ENCODE measurements at places on chromosomes 5 and 9.
A peak's percentile ranks its signal among the peaks of the same experiment; 100 is the strongest.

- DNase-seq: no peak
Observed at GRCh38 chr5:143428738-143429420, 25.4 kb upstream of the NR3C1 start.

GRCh38 chr5:29795096-29795652 is 1398.3 kb upstream of the CDH6 start:
- no peak for DNase-seq

- no peak for DNase-seq
Observed at GRCh38 chr9:92141144-92142129, 26.2 kb upstream of the SPTLC1 start.

- no peak for DNase-seq
Observed at GRCh38 chr9:110155751-110156150, 52.2 kb downstream of the C9orf152 start.

GRCh38 chr5:118593003-118593328 is 395.4 kb downstream of the DTWD2 start:
- DNase-seq: no peak

DNA sequence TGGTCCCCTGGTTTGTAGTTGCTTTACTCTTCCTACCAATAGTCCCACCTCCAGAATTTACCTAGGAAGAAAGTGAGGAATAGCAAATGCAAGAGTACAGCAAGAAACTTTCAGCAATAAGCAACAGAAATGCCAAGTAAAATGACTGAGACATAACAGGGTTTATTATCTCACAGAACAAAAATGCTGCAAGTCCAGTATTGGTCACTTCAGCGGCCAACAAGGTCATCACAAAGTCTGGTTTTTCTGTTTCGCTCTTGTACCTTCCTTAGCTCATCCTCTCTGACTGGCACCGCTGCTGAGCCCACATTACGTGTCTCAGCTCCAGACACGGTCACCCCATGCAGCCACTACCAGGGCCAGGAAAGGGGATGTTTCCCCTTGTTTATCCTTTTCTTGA is 82.7 kb downstream of the RFK start:
- DNase-seq: no peak

DNA sequence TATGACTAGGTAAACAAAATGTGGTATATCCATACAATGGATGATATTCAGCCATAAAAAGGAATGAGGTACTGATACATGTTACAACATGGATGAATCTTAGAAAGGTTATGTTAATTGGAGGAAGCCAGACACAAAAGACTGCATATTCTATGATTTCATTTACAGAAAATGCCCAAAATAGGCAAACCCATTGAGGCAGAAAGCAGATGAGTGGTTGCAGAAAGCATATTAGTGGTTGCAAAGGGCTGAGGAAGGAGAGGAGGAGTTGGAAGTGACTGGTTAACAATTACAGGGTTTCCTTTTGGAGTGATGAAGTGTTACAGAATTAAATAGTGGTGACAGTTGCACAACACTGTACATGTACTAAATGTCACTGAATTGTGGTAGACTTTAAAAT is 17.7 kb downstream of the PLGRKT start:
- no peak for DNase-seq

- DNase-seq: no peak
Observed at GRCh38 chr5:147223948-147224791, 10.7 kb upstream of the STK32A start.

GRCh38 chr5:107739661-107740060 is 68.9 kb upstream of the EFNA5 start:
- DNase-seq: no peak

- DNase-seq: no peak
Observed at GRCh38 chr9:32497921-32498320, 28.1 kb downstream of the RIGI start.

DNA sequence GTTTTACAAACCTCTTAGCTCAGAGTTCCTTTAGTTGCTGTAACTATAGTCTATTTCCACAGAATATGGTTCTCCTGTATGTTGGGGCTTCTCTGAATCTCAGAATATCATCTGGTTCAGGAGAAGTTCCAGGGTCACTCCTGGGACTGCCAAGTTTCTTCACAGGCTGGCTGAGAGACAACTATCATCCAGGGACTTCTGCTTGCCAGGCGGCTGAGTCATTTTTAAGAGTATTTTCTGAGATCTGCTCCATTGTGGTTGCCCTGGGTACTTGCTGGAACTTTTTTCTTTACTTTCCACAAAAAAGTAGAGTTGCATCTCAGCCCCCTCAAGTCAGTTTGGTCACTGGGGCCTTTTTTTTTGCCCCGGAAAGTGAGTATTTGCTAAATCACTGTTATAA is 566.5 kb downstream of the LRRC70 start:
- DNase-seq: no peak

DNA sequence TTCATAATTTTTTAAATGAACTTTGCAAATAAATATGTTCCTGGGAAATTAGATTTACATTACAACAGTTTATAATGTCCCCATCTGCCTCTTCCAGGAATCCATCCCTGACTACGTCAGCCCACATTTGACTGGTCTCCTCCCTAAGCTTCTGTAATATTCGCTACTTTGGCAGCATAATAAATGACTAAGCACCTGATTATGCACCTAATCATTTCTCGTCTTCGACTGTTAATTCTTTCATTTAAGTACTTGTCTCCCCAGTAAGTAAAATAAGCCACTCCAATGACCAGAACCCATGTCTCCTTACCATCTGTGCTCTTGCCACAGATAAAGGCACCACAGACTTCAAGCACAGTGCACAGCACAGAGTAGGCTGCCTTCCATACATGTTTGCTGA is 122.7 kb downstream of the DENND1A start:
- DNase-seq: no peak

DNA sequence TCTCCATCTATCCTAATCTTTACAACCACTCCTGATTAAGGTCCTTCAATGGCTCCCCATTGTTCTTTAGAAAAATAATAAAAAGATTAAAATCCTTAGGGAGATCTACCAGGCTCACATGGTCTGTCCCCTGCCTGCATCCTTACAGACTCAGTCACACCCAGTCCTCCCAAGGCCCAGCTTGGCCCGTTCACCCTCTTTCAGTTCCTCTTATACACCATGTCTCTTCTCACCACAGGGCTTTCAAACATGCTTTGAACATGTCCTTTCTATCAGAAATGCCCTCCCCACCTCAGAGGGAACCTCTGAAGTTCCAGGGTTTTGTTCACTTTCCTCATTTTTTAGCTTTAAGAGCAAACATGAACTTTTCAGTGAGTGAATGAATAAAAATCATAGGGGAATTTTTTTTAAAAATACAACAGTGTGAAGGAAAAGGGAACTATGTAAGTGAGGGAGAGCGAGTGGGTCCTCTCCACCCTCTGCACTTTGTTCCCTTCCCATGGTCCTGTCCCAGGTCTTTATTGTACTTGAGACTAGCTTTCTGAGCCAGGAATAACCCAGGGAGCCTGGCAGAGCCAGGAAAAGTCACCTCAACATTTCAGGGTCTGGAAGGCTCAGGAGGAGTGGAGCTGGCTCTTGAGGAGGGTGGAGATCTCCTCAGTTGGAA is 55.3 kb downstream of the TRPC7 start:
- no peak for DNase-seq

DNA sequence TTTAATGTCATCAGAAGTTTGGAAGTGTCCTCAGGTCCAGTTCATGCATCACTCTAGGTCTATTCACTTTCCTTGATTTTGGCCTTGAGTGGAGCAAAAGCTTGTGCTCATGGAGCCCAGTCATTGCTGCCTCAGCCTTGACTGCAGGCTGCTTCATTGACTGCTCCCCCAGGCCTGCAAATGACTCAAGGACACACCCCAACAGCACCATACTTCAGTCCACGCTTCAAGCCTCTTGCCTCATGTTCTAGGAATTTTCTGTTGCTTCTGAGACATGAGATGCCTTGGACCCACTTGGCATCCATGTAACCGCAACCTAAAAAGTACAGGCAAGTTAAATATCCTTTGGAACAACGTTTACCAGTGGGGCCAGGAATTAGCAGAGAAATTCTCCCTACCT is 193.7 kb downstream of the PIK3R1 start:
- peak; percentile 40 for DNase-seq

- DNase-seq: no peak
Observed at GRCh38 chr5:83895860-83896259, 175.2 kb upstream of the HAPLN1 start.

DNA sequence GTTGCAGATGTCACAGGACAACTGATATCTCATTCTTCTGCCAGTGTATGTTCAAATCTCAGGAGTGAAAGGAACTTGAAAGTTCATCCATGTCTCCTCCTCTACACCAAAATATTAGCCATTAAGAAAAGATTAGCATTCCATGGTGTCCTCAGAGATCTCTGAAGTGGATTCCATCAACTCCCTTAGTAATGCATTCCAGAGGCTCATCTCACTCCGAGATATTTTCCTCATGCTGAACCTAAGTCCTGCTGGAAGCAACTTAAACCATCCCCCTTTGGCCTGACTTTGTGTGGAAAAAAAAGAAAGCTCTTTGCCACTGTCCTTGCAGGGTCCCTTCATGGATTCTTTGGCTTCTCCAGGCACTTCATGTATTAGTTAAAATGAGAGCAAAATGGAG is 155.7 kb upstream of the ZNF462 start:
- no peak for DNase-seq

- no peak for DNase-seq
Observed at GRCh38 chr9:132090771-132091170, 11.1 kb upstream of the MED27 start.

GRCh38 chr9:37037503-37038301 is 3.6 kb upstream of the PAX5 start:
- DNase-seq: no peak

- DNase-seq: no peak
Observed at GRCh38 chr5:137272831-137273230, 226.3 kb downstream of the SPOCK1 start.

GRCh38 chr5:12611132-12611531 is 706.9 kb upstream of the CTNND2 start:
- no peak for DNase-seq

GRCh38 chr9:105932276-105932675 is 237.9 kb downstream of the TMEM38B start:
- DNase-seq: no peak

DNA sequence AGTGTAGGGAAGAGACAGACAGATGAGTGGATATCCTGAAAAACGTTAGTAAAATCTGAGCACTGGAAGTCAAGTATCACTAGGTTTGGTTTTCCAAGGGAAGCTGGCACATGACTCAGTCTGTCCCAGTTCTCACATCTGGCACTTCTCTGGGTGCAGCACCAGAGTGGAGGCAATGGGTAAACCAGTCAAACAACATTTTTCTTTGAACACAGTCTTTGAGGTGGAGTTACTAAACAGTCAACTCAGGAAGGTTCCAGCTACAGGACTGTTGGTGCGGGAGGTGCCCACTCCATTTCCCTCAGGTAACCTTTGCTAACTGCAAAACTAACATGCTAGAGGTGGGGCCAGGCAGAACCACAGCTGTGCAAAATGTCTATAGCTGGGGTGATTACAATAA is 301.4 kb upstream of the RFX3 start:
- no peak for DNase-seq

- DNase-seq: peak; percentile 42
Observed at GRCh38 chr5:112784726-112785125, 47.0 kb downstream of the APC start.

GRCh38 chr5:103234239-103234975 is 24.2 kb upstream of the MACIR start:
- DNase-seq: no peak

DNA sequence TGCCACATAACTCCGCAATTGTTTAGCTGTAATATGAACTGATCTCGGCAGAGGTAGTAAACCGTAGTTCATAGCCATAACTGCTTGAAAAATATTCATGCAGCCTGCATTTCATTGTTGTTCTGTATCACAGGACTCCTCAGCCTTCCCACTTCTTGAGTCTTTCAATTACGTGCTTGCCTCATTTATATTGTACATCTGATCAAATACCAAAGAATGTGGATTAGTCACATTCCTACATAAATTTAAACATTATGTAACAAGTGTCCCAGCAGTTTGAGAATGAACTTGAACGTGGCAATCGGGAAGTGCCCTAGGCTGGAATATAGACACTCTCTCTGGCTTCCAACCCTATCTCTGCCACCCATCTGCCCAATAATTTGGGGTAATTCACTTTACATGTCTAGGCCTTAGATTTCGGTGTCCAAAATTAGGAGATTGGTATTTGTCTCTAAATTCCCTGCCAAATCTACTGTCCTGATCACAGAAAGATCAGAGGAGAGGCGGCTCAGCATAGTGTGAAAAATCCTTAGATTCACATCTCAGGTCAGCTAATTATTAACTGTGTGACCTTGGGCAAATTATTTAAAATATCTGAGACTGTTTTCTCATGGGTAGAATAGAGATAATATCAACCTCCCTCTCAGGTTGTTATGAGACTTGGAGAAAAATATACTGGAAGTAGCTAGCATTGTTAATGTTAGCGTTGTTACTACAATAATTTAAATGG is 215.1 kb upstream of the RFX3 start:
- no peak for DNase-seq

DNA sequence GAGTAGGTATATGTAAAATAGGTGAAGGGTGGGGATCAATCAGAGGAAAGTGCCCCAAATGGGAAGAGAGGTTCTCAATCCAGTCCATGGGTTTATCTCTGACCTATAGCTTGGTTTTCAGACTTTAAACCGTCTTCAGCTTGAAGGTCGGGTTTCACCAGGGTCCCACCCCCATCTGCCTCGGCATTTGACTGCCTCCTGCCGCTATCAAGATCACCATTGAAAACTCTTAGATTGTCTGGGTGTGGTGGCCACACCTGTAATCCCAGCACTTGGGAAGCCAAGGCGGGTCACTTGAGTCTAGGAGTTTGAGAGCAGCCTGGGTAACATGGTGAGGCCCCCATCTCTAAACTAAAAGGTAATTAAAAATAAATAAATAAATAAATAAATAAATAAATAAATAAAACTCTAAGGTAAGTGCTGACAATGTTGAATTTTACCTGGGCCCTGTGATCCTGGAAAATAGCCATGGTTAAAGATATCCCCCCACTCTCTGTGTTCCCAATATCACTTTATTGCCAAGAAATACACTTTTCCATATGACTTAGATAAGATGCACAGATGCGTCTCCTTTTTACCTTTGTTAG is 48.8 kb downstream of the TARS1 start:
- DNase-seq: no peak

- DNase-seq: no peak
Observed at GRCh38 chr5:164353155-164353554, 847.7 kb downstream of the MAT2B start.

- DNase-seq: no peak
Observed at GRCh38 chr9:115775659-115776058, 377.9 kb upstream of the PAPPA start.

- peak; percentile 72 for DNase-seq
Observed at GRCh38 chr5:124806373-124807077, 60.1 kb upstream of the ZNF608 start.

- no peak for DNase-seq
Observed at GRCh38 chr9:36128349-36128748, 8.2 kb upstream of the GLIPR2 start.

DNA sequence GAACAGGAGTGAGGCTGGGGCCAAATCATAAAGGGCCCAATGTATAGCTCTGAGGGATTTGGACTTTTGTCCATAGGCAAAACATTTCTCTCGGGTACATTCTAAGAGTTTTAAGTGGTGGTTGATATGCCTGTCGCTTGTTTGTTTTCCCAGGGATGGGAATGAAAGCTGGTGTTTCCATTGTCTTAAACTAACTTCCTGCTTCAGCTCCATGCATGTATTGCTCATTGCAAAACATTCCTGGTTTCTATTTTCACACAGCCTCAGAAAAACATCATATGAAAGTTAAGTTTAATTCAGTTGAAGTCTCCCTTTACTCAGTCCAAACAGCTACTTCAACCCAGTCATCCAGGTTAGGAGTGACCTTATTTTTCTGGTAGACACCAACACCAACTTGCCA is 235.0 kb downstream of the ACTL7B start:
- DNase-seq: no peak

GRCh38 chr5:84362061-84362720 is 22.5 kb downstream of the EDIL3 start:
- DNase-seq: no peak

GRCh38 chr5:172833372-172833685 is 722 bp upstream of the ERGIC1 start:
- no peak for DNase-seq
